ENCODE measurements at places on chromosomes 2 and 18.

- DNase-seq, result peak; percentile 76
These were observed 918 bp upstream of the HNRNPLL start for GRCh38 chr2:38603402-38604290.

DNA sequence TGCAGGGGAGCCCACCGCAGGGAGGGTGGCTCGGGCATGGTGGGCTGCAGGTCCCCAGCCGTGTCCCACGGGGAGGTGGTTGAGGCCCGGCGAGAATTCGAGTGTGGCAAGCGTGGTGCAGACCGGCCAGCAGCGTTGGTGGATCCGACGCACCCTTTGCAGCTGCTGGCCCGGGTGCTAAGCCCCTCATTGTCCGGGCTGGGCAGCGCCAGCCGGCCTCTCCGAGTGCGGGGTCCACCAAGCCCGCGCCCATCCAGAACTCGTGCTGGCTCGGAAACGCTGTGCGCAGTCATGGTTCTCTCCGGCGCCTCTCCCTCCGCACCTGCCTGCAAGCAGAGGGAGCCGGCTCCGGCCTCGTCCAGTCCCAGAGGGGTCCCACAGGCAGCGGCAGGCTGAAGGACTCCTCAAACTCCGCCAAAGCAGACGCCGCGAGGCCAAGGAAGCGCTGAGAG is 177.0 kb upstream of the SLC35G4 start:
- no peak for DNase-seq

DNA sequence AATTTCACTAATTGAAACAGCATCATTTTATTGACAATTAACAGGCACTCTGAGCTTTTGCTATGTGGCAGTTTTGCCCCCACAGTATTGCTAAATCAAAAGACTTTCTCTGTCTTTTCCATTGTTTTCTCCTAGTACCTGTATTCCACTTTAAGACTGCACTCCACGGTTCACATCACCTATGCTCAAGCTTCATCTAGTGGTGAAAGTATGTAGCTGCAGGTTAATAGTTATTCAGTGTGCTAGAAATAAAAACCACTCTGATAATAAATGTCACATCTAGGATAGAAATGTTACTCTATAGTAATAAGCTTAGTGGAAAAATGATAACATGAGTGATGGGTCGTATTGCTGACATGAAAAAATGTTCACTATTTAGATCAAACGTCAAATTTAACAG is 24.6 kb downstream of the ARL6IP6 start:
- DNase-seq, result no peak

- DNase-seq, result peak; percentile 20
These were observed 84.2 kb downstream of the DOK6 start for GRCh38 chr18:69484699-69485396.

GRCh38 chr18:62384610-62385097 is 59.5 kb downstream of the TNFRSF11A start:
- peak; percentile 20 for DNase-seq

DNA sequence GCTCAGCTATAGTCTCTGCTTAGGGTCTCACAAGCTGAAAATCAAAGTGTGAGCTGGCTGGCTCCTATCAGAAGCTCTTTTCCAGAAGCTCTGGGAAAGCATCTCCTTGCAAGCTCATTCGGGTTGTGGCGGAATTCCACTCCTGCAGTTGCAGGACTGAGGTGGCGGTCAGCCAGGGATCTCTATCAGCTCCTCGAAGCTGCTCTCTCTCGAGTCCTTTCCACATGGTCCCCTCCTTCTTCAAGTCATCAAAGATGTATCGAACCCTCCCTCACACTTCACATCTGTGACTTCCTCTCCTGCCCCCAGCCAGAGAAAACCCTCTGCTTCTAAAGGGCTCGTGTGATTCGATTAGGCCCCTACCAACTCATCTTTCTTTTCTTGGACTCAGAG is 141.7 kb downstream of the ZFP36L2 start:
- peak; percentile 90 for DNase-seq

DNA sequence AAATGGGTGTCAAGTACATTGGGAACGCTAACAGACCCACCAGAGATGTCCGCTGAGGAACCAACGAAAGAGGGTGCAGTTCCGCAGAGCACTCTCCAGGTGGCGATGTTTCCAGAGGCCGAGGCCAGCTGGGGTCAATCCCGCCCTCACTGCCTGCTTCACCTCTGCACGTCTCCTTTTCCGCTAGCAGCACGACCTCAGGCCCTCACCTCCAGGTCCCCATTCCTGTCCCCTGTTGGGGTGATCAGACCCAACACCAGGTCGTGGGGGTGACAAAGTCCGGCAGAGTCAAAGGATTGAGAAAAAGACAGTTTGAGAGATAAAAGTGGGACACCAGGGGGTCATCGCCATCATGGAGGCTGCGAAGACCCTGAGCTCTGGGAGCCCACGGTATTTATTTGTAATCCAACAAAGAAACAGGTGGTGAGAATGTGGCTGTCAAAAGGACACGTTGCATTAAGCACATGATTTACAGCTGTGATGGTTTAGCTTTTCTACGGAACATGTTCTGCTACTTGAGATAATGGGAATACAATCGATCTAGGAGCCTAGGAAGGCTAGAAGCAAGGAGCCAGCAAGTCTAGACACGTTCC is 27.3 kb downstream of the ZAP70 start:
- peak; percentile 33 for DNase-seq

DNA sequence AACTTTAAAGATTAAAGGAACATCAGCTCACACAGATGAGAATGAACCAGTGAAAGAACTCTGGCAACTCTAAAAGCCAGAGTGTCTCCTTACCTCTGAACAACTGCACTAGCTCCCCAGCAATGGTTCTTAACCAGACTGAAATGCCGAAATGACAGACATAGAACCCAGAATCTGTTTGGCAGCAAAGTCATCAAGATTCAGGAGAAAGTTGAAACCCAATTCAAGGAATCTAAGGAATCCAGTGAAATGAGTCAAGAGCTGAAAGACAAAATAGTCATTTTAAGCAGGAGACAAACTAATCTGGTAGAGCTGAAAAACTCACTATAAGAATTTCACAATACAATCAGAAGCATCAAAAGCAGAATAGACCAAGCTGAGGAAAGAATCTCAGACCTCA is 72.0 kb downstream of the STRADB start:
- DNase-seq, result peak; percentile 27

DNA sequence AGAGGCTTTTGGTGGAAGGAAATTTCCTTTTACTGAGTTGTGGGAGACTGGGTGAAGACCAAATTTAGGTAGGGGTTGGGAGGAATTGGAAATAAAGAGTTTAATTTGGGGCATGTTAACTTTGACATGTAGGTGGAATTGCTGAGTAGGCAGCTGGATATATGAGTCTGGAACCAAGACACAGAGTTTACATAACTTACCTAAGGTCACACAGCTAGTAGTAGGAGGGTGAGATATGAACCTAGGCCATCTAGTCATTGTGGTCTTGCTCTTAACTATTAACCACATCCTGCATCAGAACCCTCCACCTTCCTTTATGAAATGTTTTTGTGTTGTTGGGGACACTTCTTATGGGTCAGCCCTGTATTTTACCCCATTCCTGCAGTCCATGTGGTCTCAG is 113.1 kb downstream of the ICOS start:
- DNase-seq, result no peak

DNA sequence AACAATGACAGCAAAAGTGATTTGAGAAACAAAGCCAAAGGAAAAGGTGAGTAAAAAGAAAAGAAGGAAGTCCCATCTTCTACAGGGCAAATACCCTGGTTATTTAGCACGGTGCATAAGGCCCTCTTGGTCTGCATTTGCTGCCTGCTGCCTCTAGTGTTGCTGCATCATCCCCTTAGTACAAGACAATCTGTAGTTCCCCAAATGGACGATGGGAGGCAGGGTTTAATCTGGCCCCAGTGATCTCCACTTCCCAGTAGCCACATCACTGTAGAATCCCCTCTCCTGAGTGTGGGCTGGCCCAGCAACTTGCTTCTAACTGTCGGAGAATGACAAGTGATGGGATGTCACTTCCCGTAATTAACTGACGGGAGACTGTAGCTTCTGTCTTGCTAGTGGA is 85.1 kb downstream of the CTAGE1 start:
- no peak for DNase-seq

- DNase-seq, result no peak
These were observed 436.9 kb upstream of the GYPC start for GRCh38 chr2:126219081-126219480.

DNA sequence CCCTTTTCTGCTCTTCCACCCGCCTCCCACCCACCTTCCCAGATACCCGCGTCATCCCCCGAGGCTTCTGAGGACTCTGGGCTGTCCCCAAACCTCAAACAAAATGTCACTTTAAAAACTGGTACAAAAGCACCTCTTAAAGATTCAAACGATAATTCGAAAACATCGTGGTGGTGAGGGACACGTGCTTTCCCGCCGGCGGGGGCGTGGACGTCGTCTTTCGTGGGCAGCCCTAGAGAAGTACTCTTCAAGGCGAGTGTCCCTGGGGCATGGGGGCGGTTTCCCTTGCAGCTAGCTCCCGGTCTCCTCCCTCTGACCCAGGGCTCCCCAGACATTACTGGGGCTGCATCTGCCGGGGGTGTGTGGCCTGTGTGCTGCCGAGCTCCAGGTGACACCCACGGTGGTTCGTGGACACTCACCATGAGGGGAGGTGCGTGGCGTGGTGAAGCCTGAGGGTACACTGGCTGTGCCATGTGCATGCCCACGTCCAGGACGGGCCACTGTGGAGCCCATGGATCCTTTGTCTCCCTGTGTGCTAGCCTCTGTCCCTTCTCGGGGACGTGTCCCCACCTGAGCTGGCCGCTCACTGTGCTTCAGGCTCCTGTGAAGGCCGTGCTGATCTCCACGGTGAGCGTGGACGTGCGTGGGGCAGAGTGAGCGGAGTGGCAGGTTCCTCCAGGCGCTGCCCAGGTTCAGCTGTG is 117.8 kb downstream of the NFATC1 start:
- no peak for DNase-seq

GRCh38 chr18:49072524-49072934 is 121.8 kb upstream of the SMAD7 start:
- peak; percentile 87 for DNase-seq

DNA sequence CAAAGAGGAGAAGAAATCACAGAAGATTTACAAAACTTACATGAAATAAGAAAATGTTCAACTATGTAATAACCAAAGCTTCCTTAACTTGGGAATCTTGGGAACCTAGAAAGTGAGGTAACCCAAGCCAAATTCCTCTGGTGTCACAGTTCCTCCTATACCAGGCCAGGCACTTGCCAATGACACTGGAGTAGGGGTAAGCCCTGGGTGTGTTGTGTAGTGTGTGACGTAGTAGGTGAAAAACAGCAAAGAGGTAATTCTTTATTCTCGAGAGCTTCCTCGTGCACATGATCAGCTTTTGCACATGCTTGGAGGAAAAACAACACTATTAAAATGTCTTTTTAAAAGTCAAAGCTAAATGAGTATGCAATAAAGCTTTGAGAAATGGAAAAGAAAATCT is 118.0 kb downstream of the METTL8 start:
- no peak for DNase-seq

DNA sequence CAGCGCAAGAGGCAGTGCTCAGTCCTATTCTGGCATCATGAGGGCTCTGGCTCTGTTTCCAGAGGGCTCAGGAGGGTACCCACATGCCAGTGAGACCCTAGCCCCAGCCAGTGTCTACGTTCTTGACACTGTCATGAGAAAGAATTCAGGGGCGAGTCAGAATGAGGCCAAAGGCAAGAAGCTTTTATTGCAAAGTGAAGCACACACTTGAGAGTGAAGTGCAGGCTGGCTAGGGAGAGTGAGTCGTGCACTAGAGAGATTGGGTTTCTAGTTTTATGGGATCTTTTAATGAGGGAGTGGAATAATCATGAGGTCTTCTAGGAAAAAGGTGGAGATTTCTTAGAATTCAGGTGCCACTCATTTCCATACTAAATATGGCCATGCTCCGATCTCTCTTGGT is 164.1 kb downstream of the DCDC2C start:
- no peak for DNase-seq

DNA sequence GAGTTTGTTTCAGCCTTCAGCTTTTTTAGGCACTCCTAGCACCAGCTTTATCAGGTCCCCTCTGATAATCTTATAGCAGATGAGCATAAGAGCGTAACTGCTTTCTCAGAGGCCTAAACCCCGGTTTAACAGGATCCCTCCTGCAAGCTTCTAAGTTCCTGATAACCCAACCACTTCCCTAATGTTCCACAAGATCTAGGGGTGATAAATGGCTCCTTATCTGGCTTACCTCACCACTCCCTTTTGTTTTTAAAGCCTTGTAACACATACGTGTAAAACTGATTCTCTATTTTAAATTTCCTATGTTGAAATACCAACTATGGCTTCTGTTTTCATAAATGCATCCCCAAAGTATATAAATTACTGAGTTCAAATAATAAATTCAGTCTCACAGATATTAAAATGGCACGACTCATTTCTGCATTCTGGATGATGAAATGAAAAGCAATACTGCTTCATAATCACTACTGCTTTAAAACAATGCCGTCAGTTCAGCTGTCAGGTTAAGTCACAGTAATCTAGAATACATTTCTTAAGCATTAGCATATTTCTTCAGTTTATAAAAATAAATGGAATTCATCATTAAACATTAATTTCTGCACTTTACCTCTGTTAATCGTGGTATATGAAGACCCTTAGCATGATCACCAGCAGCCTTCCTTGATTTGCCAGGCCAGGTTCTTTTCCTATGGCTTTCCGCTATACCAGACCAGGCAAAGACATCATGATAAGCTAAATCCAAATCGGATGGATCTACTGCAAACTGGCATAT is 126.3 kb downstream of the C2orf74 start:
- peak; percentile 71 for DNase-seq

GRCh38 chr2:99707592-99707991 is 217.8 kb upstream of the REV1 start:
- DNase-seq, result peak; percentile 26

DNA sequence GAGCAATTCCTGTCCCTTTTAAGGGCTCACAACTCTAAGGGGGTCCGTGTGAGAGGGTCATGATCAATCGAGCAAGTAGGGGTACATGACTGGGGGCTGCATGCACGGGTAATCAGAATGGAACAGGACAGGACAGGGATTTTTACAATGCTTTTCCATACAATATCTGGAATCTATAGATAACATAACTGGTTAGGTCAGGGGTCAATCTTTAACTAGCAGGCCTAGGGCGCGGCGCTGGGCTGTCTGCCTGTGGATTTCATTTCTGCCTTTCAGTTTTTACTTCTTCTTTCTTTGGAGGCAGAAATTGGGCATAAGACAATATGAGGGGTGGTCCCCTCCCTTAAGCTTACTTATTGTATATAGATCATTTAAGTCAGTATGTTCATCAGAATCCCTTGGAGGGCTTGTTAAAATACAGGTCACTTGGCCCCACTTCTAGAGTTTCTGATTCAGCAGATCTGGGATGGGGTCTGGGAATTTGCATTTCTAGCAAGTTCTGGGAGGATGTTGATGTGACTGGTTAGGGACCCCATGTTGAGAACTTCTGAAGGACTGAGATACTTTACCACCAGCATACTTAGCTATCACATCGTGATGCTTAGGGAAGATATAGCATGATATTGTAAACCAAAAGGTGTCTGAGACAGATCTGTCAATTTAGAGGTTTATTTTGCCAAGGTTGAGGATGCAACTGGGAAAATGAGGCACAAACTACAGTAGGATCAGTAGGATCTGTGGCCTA is 2.8 kb upstream of the INPP4A start:
- DNase-seq, result no peak

- peak; percentile 52 for DNase-seq
These were observed 48.2 kb downstream of the CRIM1 start for GRCh38 chr2:36403675-36404230.

- DNase-seq, result no peak
These were observed 609.0 kb downstream of the IRS1 start for GRCh38 chr2:226190479-226191252.
